ENCODE measurements at places on chromosomes 6 and 20.
A peak's percentile ranks its signal among the peaks of the same experiment; 100 is the strongest.

GRCh38 chr20:57399587-57400155 lies 8.5 kb downstream of the RBM38 start:
- DNase-seq: no peak

DNA sequence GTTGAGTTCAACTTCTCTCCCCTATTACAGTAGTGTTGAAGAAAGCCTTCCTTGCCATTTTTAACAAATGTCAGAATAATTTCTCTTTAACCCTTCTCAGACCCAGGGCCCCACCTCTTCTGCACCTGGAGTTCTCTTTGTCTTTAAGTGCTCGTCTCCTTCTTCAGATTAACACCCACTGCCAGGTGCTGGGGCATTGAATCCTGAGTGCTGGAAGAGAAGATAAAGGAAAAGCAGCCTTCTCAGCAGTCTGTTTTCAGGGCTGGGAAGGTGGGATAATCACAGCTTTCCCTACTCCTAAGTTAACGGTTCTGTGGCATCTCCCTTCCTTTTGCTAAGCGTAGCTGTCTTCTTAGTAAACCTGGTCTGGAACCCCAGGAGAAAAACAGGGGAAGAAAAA lies 114.6 kb upstream of the TAB2 start:
- no peak for DNase-seq

DNA sequence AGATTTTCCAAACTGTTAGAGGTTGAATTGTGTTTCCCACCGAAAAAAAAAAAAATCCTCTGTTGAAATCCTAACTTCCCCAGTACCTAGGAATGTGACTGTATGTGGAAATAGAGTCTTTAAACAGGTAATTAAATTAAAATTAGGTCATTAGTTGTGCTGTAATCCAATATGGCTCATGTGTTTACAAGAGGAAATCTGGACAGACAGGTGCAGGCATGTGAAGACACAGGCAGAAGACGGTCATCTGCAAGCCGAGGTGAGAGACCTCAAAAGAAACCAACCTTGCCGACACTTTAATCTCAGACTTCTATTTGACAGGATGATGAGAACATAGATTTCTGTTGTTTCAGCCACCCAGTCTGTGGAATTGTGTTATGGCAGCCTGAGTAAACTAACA lies 28.6 kb upstream of the EZR start:
- no peak for DNase-seq

DNA sequence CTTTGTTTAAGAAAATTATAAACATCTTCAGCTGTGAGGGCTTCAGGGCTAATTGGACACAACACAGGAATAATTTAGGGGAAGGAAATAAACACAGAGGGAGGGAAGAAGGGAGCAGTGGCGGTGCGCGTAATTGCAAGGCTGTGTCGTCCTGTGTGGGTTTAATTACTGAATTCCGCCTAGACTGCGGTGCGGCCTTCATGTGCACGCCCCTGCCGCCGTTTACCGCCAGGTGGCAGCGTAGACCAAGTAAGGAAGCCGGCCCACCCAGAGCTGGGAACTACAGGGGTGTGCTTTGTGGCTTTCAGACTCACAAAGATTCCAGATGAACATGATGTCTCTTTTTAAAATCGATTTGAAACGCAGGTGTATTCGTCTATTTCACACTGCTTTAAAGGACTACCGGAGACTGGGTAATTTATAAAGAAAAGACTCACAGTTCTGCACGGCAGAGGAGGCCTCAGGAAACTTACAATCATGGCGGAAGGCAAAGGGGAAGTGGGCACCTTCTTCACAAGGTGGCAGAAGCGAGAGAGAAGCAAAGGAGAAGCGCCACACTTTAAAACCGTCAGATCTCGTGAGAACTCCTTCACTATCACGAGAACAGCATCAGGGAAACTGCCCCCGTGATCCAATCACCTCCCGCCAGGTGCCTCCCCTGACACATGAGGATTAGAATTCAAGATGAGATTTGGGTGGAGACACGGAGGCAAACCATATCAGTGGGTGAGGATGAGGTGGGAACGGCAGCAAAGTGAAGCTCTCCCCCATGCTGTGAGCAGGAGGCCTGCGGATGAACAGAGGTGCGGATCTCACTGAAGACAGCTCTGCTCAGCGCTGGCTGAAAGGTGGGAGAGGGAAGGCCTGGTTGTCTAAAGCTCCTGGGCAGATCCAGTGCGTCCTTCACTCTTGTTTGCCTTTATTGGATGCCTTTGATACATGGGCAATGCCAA lies 222.0 kb upstream of the PDE10A start:
- DNase-seq: peak; percentile 30

DNA sequence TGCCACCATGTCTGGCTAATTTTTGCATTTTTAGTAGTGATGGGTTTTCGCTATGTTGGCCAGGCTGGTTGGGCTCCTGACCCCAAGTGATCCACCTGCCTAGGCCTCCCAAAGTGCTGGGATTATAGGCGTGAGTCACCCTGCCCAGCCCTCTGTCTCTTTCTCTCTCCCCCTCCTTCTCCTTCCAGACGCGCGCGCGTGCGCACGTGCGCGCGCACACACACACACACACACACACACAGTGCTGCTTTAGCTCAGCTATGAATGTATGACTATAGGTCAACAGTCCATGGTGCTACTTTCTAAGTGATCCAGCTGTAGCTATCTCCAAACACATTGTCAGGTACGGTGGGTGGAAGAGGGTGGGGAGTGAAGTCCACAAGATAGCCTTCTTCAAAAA lies 449.5 kb downstream of the PHF3 start:
- no peak for DNase-seq

DNA sequence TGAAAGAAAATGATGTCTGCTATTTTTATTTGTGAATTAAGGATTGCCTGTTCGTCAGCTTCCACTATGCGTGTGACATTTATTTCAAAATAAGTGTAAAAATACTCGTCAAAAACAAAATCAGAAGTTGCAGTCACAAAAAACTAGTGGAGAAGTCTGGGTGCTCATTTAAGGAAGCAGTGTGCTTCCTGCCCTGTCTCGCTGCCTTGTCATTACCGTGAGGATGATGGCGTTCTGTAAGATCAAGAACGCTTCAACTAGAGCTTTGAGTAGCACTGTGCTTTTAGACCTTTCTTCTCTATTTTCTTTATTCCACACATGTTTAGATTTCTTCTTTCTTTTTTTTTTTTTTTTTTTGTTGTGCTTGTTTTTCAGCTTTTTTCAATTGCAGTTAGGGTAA lies 186.9 kb downstream of the TBC1D7 start:
- DNase-seq: no peak

DNA sequence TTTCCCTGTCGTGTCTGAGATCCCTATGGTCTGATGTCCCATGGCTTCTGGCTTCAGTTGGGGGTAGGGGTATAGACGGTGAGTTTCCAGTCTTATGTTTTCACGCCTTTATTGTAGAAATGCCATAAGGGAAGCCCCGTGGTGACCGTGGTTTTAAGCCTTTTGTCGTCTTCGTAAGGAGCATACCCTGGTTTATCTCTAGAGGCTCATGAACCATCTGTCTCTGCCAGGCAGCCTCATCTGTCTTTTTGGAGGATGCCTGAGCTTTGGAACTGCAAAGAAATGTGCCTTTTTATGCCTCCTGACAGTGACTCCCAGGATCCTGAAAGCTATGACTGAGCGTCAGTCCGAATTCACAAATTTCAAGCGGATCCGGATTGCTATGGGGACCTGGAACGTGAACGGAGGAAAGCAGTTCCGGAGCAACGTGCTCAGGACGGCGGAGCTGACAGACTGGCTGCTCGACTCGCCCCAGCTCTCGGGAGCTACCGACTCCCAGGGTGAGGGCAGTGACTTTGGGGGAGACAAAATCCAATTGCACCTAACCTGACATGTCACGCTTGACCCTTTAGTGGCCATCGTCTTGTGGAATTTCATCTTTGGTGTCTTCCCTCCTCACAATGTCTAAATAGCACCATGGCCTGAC lies 84.6 kb downstream of the SYNJ2 start:
- no peak for DNase-seq

- DNase-seq: no peak
Measured at GRCh38 chr6:16321341-16321710, 82.9 kb downstream of the GMPR start.

- no peak for DNase-seq
Measured at GRCh38 chr6:43840490-43841218, 70.6 kb downstream of the VEGFA start.

GRCh38 chr6:165092881-165093595 lies 216.4 kb downstream of the C6orf118 start:
- DNase-seq: no peak

- no peak for DNase-seq
Measured at GRCh38 chr6:129996387-129996786, 22.0 kb upstream of the L3MBTL3 start.

DNA sequence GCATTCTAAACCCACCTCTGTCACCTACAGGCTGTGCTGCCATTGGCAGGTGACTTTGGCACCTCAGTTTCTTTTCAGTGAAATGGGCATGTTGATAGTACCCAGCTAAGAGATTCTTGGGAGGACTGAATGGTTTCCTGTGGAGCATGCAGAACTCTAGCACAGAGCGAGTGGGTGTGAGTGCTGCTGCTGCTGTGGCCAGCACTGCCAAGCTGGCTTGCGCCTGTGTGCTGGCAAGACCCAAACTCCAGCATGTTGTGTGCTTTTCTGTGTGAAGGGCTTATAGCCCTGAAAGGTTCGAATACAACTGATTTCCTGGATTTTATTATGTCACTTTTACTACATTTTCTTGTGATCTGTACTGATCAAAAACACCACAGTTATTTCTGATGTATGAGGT lies 78.1 kb upstream of the KIF25 start:
- no peak for DNase-seq

DNA sequence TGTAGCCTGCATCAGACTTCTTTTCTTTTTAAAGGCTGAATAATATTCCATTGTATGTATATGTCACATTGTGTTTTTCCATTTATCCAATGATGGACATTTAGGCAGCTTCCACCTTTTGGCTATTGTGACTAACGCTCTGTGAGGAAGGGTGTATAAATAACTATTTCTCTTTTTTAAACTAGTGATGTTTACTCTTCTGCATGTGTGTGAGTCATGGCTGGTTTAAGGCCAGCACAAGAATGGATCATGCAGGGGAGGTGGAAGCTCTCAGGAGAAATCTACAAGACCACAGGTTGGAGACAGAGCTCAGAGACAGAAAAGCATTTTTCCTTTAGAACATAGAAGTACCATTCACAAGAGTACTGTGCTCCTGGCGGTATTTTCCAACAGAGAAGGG lies 307.2 kb downstream of the SOX4 start:
- DNase-seq: no peak

GRCh38 chr20:31390490-31390889 lies at the start of gene DEFB119:
Gene DEFB119 (minus strand): TSS chr20:31390590. CDS start chr20:31390483, 107 bp downstream.
- DNase-seq: no peak

GRCh38 chr20:51622004-51622874 lies 79.7 kb upstream of the NFATC2 start:
- DNase-seq: no peak

GRCh38 chr20:54340667-54341081 lies 132.8 kb downstream of the PFDN4 start:
- no peak for DNase-seq

GRCh38 chr6:41167173-41167963 lies 4.5 kb upstream of the TREM2 start:
- peak; percentile 18 for DNase-seq

DNA sequence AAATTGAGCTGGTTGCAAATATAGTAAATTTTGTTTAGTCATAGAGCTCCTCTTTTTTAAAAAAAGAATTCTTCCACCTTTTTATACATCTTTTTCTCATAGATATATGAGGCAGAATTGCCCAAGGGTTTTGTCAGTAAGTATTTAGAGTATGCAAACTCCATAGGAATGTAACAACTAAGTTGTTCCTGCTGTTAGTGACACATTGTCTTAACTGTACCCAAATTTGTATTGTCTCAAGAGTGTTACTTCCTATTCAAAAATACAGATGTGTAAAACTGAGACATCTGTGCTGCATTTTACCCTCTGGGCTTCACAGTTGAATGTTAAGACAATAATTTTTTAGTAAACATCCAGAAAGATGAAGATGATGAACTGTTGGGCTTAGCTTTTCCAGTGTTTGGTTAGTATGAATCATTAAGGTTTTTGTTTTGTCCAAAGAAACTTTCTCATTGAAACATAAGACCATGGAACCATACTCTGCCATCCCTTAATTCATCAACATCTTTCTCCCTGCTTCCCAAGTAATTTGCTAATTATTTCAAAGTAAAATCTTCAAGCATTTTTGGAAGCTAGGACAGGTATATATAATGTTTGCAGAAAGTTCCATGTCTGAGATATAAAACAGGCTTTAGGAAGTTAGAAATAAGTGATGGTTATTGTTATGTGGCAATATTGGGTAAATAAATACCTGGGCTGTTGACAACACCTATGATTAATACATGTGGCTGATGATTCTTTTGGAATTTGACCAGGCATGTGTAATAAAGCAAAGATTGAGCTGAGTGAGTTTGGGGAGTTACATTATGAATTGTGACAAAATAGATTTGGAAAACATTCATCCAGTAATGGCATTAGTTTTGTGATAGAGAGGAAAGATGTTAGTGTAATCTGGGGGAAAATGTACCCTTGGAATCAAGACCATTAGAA lies 11.2 kb downstream of the OGFRL1 start:
- DNase-seq: no peak

DNA sequence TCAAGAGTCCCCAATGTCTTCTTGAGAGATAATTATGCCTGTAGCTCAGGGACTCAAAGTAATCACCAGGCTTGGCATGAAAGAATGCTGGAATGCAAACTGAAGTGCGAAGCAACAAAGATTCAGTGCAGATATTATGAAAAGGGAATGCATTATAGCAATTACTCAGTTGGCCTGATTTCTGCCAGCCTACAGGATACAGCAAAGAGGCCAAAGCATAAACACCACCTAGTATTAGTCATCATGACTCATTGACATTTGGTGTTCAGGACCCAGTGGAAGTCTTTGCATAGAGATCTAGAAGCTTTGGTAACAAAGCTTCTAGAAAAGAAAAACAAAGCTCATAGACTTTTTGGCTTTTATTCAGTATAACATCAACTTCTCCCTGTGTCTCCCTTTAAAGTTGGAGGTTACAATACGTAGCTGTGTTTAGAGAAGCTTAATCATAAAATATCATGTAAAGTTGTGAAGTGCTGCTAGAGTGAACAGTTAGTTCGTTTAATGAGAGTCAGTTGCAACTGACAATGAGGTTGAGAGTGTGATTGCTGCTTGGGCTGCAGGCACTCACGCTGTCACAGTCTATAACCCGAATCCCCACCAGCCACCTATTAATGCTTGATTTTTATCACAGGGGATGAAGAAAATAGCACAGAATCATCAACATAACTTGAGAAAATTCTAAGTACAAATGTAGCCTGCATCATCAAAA lies 932.7 kb downstream of the TFAP2A start:
- DNase-seq: peak; percentile 77

GRCh38 chr20:10673176-10673841 lies 490 bp downstream of the JAG1 start:
- DNase-seq: peak; percentile 24

DNA sequence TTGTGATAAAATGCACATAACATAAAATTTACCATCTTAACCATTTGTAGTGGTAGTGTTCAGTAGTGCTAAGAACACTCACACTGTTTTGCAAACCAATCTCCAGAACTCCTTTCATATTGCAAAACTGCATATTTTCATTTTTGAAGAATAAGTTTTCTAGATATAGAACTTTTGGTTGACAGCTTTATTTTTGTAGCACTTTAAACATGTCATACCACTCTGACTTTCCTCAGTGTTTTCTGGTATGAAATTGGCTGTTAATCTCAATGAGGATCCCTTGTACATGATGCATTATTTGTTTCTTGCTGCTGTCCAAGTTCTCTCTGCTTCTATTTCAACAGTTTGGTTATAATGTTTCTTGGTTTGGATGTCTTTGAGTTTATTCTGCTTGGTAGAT lies 45.1 kb upstream of the MICB start:
- DNase-seq: no peak

GRCh38 chr6:152295346-152295745 lies 341.8 kb downstream of the SYNE1 start:
- no peak for DNase-seq
